Vein endothelial cell (primary cell): ENCODE measurements at places on chromosomes 4 and X. TPM values are rescaled to one million over a fixed set of nuclear protein-coding genes. Genes with fewer than 3 reads are reported as not detected.

CT45A3 gene
- total RNA-seq: not detected in 2 replicates

MAGED4 gene
- total RNA-seq: 7.0 and 15.7 TPM in 2 replicates

NIPAL1 gene
- 0.65 and 1.1 TPM in 2 replicates for total RNA-seq

ELOVL6 gene
- 2.3 and 7.4 TPM in 2 replicates for total RNA-seq

POU4F2 gene
- total RNA-seq: not detected in 2 replicates

UGT8 gene
- not detected in 2 replicates for total RNA-seq

MAGEB10 gene
- total RNA-seq: not detected in 2 replicates

XAGE1A gene
- not detected in 2 replicates for total RNA-seq

LRCH2 gene
- 4.9 and 5.0 TPM in 2 replicates for total RNA-seq

PLK4 gene
- total RNA-seq: 5.2 and 13.3 TPM in 2 replicates

CXCR3 gene
- not detected in 2 replicates for total RNA-seq

ADGRG4 gene
- under 0.01 TPM in 1 of 2 replicates, not detected in the other for total RNA-seq

SSX1 gene
- not detected in 2 replicates for total RNA-seq

CXXC4 gene
- under 0.01 TPM in 1 of 2 replicates, not detected in the other for total RNA-seq

GPC4 gene
- under 0.01 and 0.10 TPM in 2 replicates for total RNA-seq

HMX1 gene
- total RNA-seq: not detected in 2 replicates

KCNE5 gene
- total RNA-seq: under 0.01 and 0.38 TPM in 2 replicates

GASK1B gene
- 102 and 200 TPM in 2 replicates for total RNA-seq

MAGEA2 gene
- not detected in 2 replicates for total RNA-seq

IL2 gene
- not detected in 2 replicates for total RNA-seq

STARD8 gene
- 9.3 and 11.4 TPM in 2 replicates for total RNA-seq

HTRA3 gene
- 4.6 and 13.7 TPM in 2 replicates for total RNA-seq

COL4A6 gene
- total RNA-seq: 0.65 and 1.9 TPM in 2 replicates

CETN2 gene
- 23.5 and 31.4 TPM in 2 replicates for total RNA-seq

AMBN gene
- total RNA-seq: not detected in 2 replicates

DUX4 gene
- not detected in 2 replicates for total RNA-seq

RNF212 gene
- 0.48 and 5.9 TPM in 2 replicates for total RNA-seq

DNAAF6 gene
- not detected in 2 replicates for total RNA-seq

RHOXF2B gene
- 1.3 TPM in 1 of 2 replicates, not detected in the other for total RNA-seq

CT83 gene
- not detected in 2 replicates for total RNA-seq

MAGED2 gene
- total RNA-seq: 289 and 365 TPM in 2 replicates
